ENCODE measurements at places on chromosomes 3 and 15.

DNA sequence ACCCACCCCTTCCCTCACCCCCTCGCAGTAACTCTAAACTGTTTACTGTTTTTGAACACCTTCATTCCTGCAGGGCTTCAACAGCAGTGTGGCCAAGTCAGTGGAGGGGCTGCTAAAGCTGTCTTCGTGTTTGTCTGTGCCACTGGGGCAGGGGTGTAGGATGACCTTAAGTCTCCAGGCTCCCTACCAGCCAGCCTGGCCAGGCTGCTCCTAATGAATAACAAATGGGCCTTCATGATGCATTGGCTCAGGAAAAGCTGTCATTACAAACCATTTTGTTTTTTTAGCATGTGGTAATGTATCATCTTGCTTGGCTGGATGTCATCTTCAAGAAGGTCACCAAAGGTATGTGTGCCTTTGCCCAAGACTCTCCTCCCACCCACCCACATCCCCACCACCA lies 372.2 kb upstream of the WNT5A start:
- no peak for DNase-seq

DNA sequence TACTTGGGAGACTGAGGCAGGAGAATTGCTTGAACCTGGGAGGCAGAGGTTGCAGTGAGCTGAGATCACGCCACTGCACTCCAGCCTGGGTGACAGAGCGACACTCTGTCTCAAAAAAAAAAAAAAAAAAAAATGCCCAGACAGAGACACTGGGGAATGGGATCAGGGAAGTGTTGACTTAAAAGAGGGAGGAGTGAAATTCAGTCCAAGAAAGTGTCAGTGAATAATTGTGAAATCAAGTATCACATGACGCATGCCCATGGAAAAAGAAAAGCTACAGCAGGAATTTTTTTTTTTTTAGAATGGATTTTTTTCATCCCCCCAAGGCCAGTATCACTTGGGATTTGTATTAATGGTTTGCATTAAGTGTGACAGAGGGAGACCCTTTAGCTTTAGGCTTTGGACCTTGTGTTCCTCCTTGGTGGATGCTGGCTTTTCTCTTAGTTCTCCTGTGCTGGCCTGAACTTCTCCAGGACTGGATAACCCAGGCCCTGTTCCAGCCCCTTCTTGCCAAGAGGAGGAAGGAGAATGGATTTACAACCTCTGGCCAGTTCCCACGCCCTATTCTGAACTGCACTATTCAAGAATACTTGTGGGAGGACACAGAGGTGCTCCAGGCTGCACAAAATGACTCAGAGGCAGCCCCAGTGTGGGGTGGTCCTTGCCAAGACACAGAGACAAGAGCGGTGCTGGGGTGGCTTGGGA lies 36.7 kb upstream of the ZNF774 start:
- no peak for DNase-seq

DNA sequence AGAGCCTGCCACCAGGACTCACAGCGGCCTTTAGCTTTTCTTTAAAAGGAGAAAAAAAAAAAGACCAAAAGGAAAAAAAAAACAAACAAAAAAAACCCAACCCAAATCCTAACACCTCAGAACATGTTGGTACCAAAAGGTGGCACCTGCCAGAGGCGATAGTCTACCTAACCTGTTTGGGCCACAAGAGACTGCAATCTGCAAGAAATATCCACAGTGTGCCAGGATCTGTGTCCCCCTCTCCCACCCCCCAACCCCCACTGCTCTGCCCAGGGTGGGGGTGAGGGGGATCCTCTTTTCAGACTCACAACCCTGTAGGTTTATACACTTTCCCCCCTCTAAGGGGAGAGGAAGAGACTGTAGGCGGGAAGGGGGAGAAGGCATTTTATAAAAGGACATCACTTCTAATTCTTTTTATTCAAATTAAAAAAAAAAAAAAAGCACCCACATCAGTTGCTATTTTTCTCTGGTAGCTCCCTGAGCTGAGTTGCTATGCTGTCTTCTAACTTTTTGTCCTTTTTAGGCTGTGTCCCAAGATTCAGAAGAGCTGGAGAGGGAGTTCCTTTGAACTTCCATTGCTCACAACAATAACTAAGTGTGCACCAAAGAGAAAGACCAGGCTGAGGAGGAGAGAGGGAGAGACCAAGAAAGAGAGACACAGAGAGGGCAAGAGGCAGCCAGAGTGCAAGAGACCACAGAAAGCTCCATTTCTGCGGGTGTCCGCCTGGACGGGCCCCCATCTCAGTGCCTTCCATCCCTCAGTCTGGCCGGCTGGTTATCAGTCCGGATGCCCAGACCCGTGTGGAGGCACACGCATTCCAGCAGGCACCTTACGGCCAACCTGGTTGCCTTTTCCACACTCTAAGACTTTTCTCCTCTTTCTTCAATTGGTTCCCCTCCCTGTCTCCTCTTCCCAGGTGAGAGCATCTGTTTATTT lies 48.9 kb downstream of the TLE3 start:
- no peak for DNase-seq

DNA sequence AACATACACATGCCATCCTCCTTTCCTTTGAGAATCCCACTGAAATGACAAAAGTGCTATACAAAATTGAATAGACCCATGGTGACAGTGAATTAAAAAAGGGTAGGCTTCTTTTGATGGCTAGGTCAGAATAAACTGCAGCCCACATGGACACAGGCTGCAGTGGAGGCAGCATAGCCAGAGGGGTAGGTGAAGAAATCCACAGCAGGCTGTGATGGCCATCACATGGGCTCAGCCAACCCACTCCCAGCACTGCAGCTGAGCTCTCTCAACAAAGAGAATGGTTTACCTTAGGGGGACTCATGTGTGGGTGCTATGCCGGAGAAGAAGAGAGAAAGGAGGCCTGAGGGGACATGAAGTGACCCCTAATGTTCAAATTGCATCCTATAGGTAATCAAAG lies 331.1 kb downstream of the CHST2 start:
- DNase-seq, result no peak

- DNase-seq, result no peak
Measured at GRCh38 chr3:106882297-106882696, 494.9 kb upstream of the CCDC54 start.

GRCh38 chr3:48678056-48678455 lies 7.7 kb downstream of the NCKIPSD start:
- DNase-seq, result no peak

Data from stimulated activated CD4-positive, alpha-beta T cell treated with anti-CD3 and anti-CD28 coated beads, Interleukin-4, amount 100 ng/mL, for 24 hours (primary cell).